Breast epithelium (tissue), 4 donors: ENCODE measurements at places on chromosomes 16 and 17.
A peak's percentile ranks its signal among the peaks of the same experiment; 100 is the strongest.

- no peak for DNase-seq
Measured at GRCh38 chr17:77516902-77517301, 376.1 kb downstream of the SEC14L1 start.

- no peak for DNase-seq
Measured at GRCh38 chr16:71515026-71515425, 11.2 kb upstream of the CHST4 start.

GRCh38 chr17:20955427-20956323, 87.1 kb downstream of the USP22 start:
- DNase-seq: no peak

- no peak for DNase-seq
Measured at GRCh38 chr17:81909966-81910839, 996 bp downstream of the PCYT2 start.

- no peak for DNase-seq
Measured at GRCh38 chr17:47254403-47254943, 846 bp downstream of the ITGB3 start.

GRCh38 chr17:76086384-76086783, 7.4 kb downstream of the ZACN start:
- DNase-seq: no peak

- DNase-seq: peak; percentile 93
Measured at GRCh38 chr17:64315032-64315490, 52.0 kb upstream of the TEX2 start.

- DNase-seq: peak; percentile 52
Measured at GRCh38 chr16:3118204-3118790, 5.9 kb downstream of the ZNF205 start.

DNA sequence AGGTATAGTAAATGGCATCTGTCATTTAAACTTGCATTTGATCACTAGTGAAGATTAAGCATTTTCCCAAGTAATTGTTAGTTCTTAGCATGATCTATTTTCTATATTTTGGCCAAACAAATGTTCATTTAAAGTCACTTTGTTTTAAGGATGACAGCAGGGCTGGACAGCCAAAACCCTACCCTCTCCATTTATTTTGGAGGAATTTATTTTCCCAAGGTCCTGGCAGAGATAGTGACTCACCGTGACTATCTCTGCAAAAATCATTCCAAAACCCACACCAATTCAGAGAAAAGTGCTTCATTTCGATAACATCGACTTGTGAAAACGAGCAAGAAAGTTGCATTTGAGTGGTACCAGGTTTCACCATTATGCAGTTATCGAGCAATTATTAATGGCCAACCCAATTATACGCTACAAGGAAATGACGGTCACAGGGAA, 665 bp upstream of the AKAP1 start:
- no peak for DNase-seq

- no peak for DNase-seq
Measured at GRCh38 chr16:85800321-85800669, 800 bp downstream of the COX4I1 start.

GRCh38 chr17:2387086-2388019, 13.5 kb downstream of the MNT start:
- no peak for DNase-seq

DNA sequence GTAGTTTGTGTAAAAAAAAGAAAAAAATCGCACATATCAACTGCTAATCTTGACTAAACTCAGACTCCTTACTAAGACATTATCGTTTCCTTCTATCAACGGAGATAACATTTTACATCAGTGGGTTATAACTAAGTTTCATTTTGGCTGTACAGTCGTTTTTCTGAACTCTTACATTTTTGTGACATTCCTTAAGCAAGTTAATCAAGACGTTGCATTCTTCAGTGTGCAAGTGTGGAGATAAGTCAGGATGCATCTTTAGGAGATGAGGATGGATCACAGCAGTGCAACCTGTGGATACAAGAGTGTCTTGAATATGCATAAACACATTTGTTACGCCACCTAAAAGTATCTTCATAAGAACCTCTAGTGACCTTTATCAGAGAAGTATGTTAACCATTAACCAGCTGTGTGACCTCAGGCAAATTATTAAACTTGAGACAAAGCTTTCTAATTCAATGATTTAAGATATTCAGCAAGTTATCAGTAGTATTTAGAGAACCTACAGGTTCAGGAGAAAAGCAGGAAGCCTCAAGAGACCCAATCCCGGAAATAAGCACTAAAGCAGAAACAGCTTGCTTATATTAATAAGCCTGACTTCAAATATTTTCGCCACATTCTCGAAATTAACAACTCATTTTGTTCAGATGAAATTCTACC, 9.4 kb downstream of the CMC2 start:
- no peak for DNase-seq
